Spleen (tissue), 13 donors: ENCODE measurements at places on chromosomes 1 and 21.

DNA sequence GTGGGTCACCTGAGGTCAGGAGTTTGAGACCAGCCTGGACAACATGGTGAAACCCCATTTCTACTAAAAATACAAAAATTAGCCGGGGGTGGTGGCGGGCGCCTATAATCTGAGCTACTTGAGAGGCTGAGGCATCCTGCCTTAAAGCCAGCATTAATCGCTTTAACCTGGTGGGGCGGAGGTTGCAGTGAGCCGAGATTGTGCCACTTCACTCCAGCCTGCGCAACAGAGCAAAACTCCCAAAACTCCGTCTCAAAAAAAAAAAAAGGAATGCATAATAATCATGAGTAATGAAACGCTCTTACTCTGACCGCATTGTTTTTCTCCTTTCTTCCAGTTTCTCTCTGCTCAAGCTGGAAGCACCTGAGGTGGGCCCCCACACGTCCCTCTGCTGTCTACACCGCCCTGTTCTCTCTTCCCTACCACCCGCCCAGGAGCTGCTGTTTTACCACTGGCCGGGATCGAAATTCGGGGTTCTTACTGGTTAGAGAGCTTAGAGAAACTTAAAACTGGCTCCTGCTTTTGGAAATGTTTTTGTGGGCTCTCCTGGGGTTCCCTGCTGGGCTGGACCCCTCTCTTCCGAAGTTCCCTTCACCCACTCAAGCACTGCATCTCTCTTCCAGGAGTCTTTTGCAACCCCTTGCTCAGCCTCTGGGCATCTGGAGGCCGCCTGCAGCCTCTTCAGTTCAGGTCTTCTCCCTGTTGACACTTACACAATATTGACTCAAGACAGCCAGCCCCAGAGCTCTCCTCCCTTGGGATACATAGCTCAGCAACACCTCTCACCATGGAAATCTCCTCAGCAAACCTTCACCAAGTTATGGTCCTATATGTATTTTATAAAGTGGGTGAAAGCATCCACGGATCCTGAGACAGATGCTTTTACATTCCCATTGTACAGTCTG, 62.5 kb downstream of the FAM163A start:
- peak; percentile 23 for DNase-seq

- no peak for DNase-seq
These were observed 55.2 kb downstream of the MTR start for GRCh38 chr1:236850077-236850979.

DNA sequence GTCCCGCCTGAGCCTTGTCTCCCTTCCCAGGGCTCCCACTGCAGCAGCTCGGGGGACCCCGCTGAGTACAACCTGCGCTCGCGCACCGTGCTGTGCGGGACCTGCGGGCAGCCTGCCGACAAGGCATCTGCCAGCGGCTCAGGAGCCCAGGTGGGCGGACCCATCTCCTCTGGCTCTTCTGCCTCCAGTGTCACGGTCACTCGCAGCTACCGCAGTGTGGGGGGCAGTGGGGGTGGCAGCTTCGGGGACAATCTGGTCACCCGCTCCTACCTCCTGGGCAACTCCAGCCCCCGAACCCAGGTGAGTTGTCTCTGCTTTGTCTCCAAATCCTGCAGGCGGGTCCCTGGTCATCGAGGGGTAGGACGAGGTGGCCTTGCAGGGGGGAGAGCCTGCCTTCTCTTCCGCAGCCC, 14.9 kb upstream of the SEMA4A start:
- no peak for DNase-seq

GRCh38 chr1:198848206-198848605, 209.4 kb downstream of the PTPRC start:
- no peak for DNase-seq

DNA sequence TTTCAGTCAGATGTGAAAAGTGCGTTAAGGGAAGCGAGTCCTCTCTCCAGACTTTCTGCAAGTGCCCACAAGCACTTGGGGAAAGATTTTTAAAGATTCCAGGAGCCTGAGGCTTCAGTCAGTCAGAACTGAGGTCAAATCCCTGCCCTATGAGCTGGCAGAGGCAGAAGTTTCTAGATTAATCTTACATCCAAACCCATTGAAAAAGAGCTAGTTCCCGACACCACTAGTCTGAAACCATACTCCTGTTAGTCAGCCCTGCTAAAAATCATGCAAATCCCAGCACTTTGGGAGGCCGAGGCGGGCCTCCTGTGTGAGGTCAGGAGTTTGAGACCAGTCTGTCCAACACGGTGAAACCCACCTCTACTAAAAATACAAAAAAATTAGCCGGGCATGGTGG, 21.0 kb downstream of the RSPH1 start:
- DNase-seq, result no peak

- no peak for DNase-seq
These were observed 32.1 kb downstream of the TRAF5 start for GRCh38 chr1:211358685-211359084.
